ENCODE measurements at places on chromosomes 12 and 14.

GRCh38 chr14:53596853-53597525, 359.6 kb downstream of the BMP4 start:
- no peak for DNase-seq

- no peak for DNase-seq
These were observed 211.5 kb downstream of the PHLDA1 start for GRCh38 chr12:75820071-75820470.

- no peak for DNase-seq
These were observed 4.0 kb downstream of the PNN start for GRCh38 chr14:39179042-39179441.

DNA sequence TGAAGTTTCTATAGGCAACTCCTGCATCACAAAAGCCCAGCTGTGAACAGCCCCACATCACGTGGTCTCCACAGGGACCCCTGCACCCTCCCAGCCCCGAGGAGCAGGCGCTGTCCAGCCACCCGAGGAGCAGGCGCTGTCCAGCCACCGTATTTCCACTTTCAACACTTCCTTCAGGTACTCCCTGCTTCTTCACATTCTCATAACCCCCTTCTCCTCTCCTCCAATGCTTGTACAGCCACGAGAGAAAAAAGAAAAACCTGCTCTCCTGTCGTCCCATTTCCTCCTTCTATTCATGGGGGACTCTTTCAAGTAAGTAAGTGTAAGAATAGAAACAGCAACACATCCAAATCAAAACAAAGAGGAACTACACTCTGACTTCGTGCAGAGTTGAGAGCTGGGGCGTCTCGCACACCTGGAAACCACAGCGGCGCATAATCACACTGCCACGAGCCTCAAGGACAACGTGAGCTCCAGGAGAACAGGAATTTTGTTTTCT, 11.9 kb downstream of the CDC42BPB start:
- DNase-seq, result no peak

GRCh38 chr12:130486891-130487416, 149.3 kb downstream of the PIWIL1 start:
- DNase-seq, result no peak

- no peak for DNase-seq
These were observed 4.0 kb downstream of the PTGER2 start for GRCh38 chr14:52318062-52318461.

DNA sequence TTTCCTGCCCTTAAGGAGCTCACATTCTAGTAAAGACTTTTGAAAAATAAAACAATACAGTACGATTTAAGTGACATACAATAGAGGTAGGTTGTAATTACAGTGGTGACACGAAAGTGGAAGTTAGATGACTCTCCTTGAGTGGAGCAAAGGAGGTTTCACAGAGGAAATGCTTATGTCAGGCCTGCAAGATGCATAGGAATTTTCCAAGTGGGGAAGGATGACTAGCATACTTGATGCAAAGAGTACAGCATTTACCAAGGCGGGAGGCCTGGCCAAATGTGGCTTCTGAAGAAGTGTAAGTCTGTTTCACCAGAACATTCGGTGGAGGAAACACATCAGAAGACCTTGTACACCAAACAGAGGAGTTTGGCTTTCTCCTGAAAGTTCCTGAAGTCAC, 55.2 kb downstream of the ERO1A start:
- DNase-seq, result no peak

Data from memory B cell (primary cell).